Dermis microvascular lymphatic vessel endothelial cell (primary cell): ENCODE measurements at places on chromosomes 1 and 21. TPM values are rescaled to one million over a fixed set of nuclear protein-coding genes. Genes with fewer than 3 reads are reported as not detected.

DNA sequence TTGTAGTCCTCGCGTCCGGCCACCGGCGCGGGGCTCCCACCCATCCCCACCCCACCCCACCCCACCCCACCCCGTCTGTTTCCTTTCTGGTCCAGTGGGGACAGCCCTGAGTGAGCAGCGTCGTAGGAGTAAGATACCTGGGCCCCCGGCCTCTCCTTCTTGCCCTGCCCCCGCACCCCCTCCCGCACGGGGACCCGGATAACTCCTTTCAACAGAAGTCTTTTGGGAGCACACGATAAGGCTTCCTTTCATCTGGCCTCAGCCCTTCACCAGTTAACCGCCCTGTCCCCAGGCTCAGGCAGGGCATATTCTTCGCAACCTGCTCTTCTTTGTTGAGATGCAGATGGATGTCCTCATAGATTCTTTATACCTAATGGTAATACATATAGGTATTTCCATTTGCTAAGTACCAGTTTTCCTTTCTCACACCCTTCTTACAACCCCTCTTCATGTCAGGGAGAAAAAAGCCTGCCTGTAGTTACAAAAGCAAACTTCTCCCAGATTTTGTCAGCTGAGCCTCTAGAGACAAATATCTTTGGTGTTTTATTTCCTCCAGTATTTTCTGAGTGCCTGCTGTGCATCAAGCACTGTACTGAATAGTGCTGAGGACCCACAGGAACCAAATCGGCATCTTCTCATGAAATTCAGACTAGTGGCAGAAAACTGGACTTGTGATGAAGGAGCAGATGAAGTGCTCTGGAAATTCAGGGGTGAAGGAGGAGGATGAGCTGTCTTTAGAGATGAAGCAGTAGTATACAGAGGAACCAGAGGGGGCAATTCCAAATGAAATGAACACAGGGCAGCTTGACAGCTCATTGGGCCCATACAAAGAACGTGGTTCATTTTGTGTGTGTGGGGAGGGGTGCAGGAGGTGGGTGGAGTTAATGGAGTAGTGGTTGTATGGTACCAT, 33.6 kb downstream of the SLC2A1 start:
- no peak for DNase-seq

GRCh38 chr21:45641480-45642035, 2.0 kb upstream of the PCBP3 start:
- DNase-seq = no peak

DNA sequence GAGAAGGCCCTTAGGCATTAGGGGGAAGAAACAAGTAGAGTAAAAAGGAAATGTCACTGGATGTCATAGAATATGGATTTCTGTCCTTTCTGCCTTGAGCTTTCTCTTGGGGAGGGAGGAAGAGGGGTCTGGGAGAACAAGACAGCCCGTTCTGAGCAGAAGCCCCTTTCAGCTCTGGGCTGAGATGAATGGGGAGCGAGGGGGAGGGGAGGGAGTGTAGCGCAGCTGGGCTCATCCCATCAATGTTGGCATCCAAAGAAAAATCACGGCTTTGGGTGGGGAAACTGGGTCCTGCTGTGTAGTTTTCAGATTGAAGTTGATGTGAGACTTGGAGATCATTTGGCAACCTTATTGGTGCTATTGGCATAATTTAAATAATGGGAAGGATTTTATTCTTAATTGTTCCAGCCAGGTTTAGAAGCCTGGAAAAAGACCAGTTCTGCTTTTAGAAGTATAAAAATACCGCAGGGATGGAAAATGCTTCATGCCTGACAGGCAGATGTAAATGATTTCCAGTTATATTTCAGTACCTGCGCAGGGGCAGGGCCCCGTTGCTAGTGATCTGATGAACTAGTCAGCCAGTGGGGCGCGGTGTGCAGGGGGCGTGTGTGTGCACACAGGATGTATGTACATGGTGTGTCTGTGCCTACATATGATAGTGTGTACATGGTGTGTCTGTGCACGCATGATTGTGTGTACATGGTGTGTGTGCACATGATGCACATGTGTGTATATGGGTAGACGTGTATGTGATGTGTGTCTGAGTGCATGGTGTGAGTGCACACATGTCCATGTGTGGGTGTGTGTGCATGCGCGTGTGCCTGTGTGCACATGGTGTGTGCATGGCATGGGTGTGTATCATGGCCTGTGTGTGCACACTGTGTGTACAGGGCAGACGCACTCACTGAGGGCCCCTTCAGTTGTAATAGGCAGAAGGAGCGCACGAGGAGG, 36.0 kb downstream of the ABCG1 start:
- no peak for DNase-seq

KRTAP10-4 gene
- total RNA-seq = not detected in 2 replicates

AMPD1 gene
- not detected in 2 replicates for total RNA-seq

SPTA1 gene
- 1.3 and 2.0 TPM in 2 replicates for total RNA-seq
